CD4-positive, CD25-positive, alpha-beta regulatory T cell (primary cell): ENCODE measurements at places on chromosomes 4 and X.

- DNase-seq = peak; percentile 28
These were observed 22.0 kb downstream of the DYNLT3 start for GRCh38 chrX:37825215-37825842.

DNA sequence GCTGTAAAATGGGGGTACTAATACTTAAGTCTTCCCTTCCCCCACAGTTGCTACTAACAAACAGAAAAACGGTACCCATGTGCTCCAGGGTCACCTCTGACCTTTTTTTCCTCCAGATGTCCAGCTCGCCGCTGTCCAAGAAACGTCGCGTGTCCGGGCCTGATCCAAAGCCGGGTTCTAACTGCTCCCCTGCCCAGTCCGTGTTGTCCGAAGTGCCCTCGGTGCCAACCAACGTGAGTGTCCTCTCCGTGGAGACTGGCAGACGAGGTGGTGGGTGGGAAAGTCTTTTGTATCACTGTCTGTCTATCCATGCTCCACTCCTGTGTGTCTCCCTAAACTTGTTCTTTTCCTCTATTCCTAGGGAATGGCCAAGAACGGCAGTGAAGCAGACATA lies 5.1 kb downstream of the UBA1 start:
- no peak for DNase-seq

DNA sequence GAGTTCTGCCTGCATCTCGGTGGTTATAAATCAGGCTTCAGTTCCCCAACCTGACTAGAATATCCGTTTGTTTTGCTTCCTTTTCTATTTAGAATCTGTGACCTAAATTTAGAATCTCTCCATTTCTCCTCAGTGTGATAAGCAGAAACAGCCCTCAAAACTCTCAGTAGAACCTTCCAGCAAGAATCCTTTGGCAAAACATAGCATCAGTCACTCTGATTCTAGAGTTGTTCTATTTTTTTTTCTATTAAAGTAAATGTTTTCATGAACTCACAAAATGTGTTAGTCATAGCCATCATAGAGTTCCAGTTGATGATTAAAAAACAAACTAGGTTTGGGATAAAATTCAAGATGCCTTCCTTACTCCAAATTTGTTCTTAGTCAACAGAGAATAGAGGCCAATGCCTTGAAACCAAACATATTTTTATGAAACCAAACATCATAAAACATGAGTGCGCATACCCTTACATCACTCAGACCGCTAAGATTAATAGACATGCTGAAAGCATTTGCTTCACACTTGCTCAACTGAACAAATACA lies 13.2 kb upstream of the C1QTNF7 start:
- DNase-seq = no peak

DNA sequence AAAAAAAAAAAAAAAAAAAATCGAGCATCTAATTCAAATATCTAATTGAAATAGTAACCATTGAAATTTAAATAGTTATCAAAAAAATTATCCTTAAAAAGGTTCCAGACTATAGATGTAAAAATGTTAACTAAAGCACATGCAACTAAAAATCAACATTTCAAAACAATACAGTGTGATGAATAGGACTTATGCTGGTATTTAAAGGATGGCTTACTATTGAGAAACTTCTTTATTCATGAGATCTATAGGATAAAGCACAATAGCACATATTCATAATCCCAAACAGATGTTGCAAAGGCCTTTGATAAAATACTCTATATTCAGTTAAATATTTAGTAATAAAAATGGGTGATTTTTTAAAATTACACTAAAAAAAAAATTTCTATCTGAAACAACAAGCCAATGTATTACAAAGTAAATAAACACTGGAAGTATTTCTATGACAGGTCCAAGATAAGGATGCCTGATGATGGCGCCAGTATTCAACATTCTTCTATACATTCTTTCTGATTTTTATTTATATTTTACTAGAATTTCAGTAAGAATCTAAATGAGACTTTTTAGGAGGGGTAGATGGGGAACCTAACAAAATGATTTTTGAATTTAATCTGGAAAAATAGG lies 26.3 kb downstream of the DCLK2 start:
- no peak for DNase-seq

- no peak for DNase-seq
These were observed 11.4 kb upstream of the TAPT1 start for GRCh38 chr4:16237715-16238114.
